Activated CD4-positive, alpha-beta T cell treated with anti-CD3 and anti-CD28 coated beads for 48 hours (primary cell): ENCODE measurements at places on chromosomes 3 and 15.

DNA sequence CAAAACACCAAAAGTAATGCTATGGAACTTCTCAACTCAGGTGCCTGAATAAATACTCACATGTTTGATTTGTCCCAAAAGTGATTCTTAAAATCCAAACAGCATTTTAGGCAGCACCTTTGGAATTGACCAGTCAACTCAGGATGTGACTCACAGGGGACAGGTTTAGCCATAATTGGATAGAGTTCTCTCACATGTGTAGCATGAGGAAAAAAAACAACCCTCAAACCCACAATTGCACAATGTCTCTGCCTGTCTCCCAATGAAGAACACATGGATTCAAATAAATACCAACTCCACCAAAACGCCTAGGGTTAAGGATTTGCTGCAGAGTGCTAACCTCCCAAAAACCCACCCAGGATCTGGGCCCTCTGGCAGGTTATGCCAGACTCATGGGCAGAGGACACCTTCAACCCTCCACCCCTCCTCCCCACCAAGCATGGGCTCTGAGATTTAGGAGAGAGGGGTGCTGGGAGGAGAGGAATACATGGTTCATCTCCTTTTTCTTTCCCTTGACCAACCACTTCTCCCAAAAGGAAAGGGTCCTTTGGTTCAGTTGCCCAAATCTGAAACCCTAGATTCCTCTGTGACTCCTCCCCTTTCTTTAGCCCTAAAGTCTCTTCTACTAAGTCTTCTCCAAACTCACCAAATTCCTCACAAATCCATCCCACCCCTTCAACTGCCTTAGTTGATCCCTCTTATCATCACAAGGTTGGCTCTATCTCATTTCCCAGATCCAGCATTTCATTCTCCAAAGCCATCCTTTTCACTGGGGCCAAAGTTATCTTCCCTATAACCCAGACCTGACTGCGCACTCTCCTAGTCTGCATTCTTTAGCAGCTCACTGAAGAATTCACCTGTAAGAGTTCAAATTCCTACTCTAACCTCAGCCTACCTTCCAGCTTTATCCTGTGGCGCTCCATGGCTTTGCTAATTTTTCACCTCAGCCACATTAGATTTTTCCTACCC lies 7.7 kb downstream of the RYK start:
- DNase-seq = no peak

GRCh38 chr3:127731546-127732289 lies 59.0 kb downstream of the ABTB1 start:
- DNase-seq = no peak

DNA sequence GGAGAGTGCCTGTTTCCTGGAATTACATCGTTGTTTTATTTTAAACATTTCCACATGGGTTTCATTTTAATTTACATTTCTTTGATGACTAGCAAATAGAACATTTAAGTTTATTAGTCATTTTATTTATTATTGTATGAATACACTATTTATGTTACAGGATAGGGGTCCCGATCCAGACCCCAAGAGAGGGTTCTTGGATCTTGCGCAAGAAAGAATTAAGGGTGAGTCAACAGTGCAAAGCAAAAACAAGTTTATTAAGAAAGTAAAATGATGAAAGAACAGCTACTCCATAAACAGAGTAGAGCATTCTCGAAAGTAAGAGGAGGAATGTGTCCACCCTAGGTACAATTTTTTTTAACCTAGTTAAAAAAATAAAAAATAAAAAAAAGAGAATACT lies 539.5 kb downstream of the NAALADL2 start:
- no peak for DNase-seq

GRCh38 chr3:129824926-129825541 lies 68.5 kb downstream of the TMCC1 start:
- DNase-seq = peak; percentile 60

- no peak for DNase-seq
These were observed 50.7 kb downstream of the FAM43A start for GRCh38 chr3:194736277-194736895.

GRCh38 chr3:181103605-181104004 lies 114.1 kb upstream of the DNAJC19 start:
- peak; percentile 21 for DNase-seq

GRCh38 chr3:169448501-169448900 lies 215.0 kb downstream of the MECOM start:
- DNase-seq = no peak

DNA sequence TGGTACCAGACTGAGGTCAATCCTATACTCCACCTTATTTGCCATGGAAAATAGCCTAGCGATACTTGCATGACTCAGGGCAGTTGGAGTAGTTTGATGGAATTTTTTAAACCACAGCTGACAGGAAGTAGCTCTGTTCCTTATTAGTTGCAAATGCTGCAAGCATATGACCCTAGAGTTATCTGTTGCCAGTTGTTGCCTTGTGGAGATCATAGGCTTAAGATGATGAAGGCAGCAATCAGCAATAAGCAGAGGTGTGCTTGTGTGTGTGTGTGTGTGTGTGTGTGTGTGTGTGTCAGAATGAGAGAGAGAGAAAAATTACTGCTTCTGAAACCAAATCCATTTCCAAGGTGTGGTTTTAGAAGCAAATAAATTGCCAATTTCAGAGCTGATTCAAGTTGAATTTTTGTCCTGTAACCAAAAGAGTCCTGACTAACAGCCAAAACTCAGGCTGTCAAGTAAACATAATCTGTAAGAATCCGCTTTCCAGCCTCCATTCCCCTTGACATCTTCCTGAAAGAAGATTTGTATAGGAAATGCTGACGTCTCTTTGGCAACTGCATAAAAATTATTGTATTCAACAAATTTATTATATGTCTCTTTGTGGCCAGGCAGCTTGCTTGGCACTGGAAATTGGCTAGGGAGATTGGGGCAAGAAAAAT lies 141.2 kb downstream of the SERPINI1 start:
- DNase-seq = no peak

GRCh38 chr15:97984157-97984556 lies 23.7 kb downstream of the ARRDC4 start:
- DNase-seq = no peak

- no peak for DNase-seq
These were observed 80.2 kb downstream of the SHQ1 start for GRCh38 chr3:72768006-72768441.

DNA sequence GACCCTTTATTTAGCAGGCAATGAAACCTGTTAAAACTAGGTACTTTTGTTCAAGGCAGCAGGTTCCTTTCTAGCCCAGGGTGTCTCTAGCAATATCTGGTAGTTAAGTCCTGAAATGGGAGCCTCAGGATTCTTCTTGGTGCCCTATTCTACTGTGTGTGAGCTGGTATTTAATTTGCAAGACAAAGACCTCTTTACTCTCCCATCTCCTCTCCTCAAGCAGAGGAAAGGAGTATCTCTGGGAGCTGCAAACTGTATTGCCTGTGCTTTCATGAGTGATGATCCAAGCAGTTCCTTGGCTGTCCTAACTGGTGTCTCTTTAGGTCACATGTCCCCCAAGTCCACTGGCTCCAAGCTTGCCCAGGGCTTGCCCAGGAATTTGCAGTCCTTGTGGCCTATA lies 188.2 kb downstream of the SI start:
- no peak for DNase-seq

- DNase-seq = no peak
These were observed 77.2 kb upstream of the WDR72 start for GRCh38 chr15:53836618-53837017.

- no peak for DNase-seq
These were observed 33.9 kb downstream of the SHQ1 start for GRCh38 chr3:72814308-72814707.

- no peak for DNase-seq
These were observed 63.3 kb upstream of the TLE3 start for GRCh38 chr15:70160803-70161565.

DNA sequence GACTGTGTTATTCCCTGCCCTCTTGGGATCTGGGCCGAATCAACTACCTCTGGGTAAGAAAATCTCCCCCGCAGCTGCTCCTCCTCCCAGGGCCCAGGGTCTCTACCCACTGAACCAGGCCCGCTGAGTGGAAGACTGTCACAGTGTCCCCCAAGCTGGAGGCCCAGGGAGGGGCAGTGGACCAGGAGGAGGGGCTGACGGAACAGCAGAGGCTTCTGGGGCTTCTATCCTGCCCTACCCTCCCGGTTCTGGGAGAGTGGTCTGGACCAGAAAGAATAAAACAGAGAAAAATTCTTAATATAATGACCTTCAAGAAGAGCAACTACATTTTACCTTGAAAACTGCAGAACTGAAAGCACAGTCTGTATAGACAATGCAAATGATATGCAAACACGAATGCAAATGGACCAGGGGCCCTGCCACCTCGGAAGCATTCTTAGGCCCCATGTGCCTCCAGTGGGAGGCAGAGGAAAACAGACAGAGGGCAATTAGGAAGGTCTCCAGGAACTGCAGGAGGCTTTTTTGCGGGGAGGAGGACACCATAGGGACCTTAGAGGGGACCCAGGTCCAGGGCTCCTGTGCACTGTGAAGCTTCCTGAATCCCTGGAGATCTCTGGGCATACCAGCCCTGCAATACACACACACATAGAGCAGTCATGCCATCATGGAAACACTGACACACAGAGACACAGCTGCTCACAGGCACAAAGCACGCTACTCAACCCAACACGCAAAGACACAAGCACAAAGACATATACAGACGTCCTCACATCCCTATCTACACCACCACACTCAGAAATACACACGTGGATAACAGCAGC lies 12.3 kb downstream of the MEGF11 start:
- DNase-seq = no peak
